Fibroblast of lung (primary cell): ENCODE measurements at places on chromosomes 3 and 15.

- DNase-seq, result no peak
Measured at GRCh38 chr3:159721324-159721723, 267.3 kb upstream of the IL12A start.

DNA sequence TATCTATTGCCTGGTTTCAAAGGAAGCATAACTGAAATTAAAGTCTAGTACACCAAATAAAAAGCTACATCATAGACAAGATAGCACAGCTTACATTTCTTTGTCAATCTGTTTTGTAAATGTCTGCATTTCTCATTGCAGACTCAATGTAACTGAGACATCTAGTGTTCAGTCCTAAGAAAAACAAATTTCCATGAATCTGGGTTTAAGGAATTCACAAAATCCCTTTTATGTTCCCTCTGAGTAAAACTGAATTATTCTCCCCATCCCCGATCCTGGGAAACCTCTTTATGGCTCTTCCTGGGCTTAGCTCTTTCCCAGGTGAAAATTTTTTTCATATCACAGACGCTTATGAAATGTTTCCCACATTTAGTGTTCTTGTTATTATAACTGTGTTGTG lies 21.6 kb upstream of the RASA2 start:
- peak; percentile 46 for DNase-seq

GRCh38 chr15:45866616-45867015 lies 231.8 kb downstream of the SQOR start:
- no peak for DNase-seq

DNA sequence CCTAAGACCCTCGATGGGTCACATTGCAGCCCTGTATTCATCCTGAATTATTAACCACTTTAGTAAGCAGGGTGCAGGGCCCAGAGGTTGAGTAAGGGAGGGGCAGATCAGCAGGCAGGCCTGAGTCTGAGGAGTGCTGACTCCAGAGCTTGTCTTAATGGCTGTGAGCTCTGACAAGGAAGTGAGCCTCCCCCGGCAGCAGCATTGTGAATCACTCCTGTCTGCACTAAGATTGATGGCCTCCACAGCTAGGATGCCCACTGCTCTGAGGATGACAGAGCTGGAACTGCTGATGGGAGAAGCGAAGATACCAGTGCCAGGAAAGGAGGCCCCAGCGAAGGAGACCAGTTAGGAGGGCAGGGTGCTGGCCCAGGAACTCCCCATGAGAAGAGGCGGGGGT lies 46.5 kb upstream of the CCDC174 start:
- DNase-seq, result no peak

- DNase-seq, result no peak
Measured at GRCh38 chr3:128163432-128163831, 10.2 kb downstream of the EEFSEC start.
